Kidney (tissue), 22 donors: ENCODE measurements at places on chromosomes 12 and 14.

DNA sequence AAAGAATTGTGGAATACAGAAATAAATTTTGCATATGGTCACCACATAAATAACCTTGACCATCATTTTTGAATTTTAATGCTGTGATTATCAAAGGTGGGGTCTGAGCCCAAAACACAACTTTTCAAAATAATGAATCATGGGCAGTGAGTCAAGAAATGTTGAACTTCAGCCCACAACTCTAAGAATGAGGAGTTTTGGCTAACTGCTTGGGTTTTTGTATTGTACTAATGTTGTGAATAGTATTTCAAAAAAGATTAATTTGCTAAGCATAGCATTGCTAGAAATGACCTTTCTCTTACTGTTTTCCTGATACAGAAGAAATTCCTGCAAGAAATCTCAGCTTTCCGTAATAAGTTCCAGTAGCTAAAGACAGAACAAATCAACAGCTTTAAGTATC, 24.4 kb upstream of the YARS2 start:
- DNase-seq, result no peak

DNA sequence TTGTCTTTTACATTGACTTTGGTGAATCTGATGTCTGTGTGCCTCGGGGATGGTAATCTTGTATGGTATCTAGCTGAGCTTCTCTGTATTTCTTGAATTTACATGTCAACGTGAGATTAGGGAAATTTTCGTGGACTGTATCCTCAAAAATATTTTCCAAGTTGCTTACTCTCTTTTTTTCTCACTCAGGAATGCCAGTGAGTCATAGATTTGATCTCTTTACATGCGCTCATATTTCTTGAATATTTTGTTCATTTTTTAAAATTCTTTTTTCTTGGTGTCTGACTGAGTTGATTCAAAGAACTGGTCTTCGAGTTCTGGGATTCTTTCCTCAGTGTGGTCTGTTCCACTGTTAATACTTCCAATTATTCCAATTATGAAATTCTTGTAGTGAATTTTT, 207.7 kb downstream of the RAD51B start:
- DNase-seq, result no peak

DNA sequence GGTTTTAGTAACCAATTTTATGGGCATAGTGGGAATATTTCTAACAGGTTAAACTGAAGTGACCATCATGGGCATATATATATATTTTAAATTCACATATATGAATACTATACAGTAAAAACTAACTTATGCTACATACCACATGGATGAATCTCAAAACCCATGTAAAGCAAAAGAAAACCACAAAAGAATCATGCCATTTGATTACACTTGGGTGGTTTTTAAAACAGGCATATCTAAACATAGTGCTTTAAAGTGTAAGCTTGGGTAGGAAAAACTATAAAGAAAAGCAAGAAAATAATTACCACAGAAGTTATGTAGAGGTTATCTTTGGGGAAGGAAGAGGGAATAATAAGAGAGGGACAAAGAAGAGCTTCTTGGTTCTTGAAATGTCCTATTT, 326.1 kb downstream of the NAV3 start:
- DNase-seq, result no peak

GRCh38 chr14:96039633-96040311, 610 bp downstream of the C14orf132 start:
- peak; percentile 62 for DNase-seq

GRCh38 chr12:26726956-26727355, 106.0 kb downstream of the ITPR2 start:
- DNase-seq, result no peak

DNA sequence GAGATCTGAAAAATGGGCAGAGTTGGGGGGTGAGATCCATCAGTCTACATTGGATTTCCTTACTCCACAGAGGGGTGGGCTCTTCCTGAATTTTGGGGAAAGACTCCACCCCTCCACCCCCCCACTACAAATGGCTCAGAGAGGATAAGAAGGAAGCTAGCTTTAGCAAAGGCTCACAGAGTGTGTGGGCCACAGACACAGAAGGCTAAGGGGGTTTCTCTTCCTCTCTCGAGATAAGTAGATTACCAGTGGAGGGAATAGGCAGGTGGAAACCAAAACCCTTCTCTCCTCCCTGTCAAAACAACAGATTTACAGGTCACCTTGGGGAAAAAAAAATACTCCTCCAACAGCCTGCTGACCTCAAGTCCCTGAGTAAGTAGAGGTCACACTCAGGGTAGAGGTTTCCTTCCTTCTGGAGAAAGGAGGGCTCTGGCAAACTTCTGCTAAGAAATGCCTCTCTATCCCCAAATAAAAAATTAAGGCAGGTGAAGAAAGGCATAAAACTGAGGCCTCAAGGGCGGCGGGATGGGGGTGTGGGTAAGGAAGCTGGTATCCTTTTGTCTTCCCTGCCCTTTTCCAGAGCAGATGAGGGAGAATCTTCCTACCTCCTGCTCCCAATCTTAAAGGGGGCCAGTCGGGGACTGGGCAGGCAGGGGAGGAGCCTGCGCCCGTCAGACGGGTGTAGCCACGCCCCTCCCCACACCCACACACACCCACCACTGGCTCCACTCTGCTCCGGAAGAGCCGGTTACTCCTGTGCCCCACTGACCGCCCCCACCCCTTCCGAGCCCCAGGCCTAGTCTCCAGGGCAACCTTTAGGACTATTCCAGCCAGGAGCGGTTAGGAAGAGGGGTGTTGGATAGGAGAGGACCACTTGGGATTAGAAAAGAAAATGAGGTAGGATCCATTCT, 1.9 kb upstream of the BAZ2A start:
- DNase-seq, result peak; percentile 69

GRCh38 chr12:52835271-52836041, 1.3 kb upstream of the KRT79 start:
- no peak for DNase-seq

- DNase-seq, result peak; percentile 82
These were observed at the start of gene PYGL for GRCh38 chr14:50943943-50944646. Gene PYGL, minus strand, starts transcription at chr14:50944483. Its CDS starts 80 bp downstream, at chr14:50944403.

GRCh38 chr12:54602661-54603060, 14.2 kb upstream of the PPP1R1A start:
- no peak for DNase-seq

- no peak for DNase-seq
These were observed 67.8 kb upstream of the TMCC3 start for GRCh38 chr12:94718114-94718513.

- no peak for DNase-seq
These were observed 9.9 kb downstream of the PLBD2 start for GRCh38 chr12:113368331-113368730.

DNA sequence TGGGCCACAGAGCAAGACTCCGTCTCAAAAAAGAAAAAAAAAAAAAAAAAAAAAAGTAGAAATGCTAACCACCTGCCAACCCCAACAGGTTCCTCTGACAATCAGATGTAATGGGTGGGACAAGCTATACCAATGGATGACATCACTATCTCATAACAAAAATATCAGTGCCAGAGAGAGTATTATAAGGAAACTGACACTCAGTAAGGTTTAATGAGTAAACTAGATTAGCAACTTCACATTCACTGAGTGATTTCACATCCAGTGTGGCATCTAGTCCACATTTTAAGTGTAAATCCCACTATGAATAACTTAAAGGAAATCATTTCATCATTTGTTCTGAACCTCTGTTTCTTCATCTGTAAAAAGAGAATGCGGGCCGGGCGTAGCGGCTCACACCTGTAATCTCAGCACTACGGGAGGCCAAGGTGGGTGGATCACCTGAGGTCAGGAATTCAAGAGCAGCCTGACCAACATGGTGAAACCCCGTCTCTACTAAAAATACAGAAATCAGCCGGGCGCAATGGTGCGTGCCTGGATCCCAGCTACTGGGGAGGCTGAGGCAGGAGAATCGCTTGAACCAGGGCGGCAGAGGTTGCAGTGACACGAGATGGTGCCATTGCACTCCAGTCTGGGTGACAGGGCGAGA, 1.8 kb downstream of the SART3 start:
- DNase-seq, result no peak

DNA sequence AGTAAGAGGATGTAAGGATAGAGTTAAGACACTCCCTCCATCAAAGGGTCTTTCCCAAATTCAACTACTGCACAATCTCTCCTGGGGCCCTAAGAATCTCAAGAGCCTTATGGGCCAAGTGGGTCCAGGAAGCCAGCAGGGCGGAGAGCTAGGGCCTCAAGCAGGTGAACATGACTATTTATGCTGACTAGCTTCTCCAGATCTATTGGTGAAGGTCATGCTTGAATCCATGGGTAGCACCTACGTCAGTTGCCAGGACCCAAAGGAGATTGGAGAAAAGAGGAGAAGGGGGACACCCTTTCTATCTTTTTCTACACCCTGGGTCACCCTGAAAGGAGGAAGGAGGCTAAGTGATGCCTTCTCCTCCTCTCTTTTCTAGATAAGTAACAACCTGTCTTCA, 534.2 kb upstream of the MIS18BP1 start:
- no peak for DNase-seq

DNA sequence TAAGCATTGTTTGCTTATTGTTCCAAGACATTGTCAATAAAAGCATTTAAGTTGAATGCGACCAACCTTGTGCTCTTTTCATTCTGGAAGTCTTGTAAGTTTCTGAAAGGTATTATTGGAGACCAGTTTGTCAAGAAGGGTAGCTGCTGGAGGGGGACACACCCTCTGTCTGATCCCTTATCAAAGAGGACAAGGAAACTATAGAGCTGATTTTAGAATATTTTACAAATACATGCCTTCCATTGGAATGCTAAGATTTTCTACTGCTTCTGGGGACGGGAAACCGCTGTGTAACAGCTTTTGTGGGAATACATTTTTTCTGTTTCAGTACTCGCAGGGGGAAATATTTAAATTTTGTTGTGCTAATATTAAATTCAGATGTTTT, 3.5 kb downstream of the FOS start:
- DNase-seq, result no peak

GRCh38 chr12:109259545-109259895, 49.6 kb downstream of the FOXN4 start:
- no peak for DNase-seq

DNA sequence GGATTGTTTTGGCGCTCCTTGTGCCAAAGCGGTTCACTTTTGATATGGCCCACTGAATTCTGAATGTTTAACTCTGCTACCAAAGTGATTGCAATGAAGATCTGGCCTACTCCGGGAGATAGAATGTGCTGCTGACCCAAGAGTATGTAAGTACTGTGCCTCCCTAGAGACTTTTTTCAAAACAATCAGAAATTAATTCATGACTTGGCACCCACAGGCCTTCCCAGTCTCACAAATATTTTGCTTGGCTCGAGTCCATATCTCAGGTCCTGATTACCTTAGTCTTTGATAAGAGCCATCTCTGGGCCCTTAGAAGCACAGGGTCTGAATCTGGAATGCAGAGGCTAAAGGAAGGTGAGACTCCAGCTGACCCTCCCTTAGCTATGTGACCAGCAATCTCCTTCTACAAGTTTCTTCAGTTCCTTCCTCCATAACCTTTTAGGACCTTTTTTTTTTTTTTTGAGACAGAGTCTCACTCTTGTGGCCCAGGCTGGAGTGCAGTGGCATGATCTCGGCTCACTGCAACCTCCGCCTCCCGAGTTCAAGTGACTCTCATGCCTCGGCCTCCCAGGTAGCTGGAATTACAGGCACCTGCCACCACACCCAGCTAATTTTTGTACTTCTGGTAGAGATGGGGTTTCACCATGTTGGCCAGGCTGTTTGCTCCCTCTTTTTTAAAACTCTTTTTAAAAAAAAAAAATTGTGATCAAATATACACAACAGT, 49.5 kb upstream of the METAP2 start:
- DNase-seq, result no peak

- no peak for DNase-seq
These were observed 75.3 kb downstream of the GARIN6 start for GRCh38 chr12:99722690-99723486.

DNA sequence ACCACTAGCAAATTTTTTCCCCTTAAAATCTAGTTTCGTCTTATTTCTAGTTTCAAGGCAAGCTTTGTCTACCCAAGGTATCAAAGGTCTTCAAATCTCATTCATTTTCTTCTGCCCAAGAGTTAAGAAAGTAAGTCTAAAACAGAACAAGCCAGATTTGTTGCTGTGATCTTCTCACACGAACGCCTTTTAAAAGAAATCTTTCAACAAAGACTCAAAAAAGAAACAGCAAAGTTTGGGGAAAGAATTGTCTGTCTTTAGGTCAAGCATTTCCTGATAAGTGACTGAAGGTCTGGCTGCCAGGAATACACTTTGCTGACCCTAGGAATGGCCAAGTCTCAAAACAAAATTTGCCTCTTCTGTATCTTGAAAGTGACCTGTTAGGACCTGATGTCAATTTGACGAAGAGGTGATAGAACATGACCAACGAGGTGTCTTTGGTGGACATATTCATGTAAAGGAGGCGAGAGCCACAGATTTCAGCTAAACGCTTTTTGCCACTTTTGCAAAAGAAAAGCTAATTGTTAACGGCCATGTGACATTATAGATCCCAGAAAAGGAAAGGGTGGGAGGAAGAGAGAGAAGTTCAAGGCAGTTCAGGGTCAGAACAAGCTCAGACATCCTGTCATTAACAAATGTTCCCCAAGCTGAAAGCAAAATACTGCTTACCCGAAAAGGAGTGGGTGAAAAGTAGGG, 1.7 kb downstream of the CDK17 start:
- DNase-seq, result no peak

DNA sequence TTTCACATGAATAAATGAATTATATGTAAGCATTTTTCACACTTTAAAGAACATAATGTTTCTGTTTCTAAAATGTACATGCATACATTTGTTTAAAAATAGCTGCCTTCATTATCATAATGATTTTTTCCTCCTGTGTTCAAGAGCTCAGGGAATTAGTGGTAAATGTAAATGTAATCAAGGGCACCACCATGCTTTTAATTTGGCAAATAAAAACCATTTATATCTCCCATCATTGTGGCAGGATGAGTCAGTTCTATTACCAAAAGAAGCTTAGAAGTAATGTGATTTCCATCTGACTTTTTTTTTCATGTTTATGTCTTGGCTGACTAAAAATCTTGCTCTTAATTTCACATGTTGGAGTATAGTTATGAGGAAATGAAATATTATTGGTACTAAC, 176.1 kb downstream of the GXYLT1 start:
- no peak for DNase-seq

DNA sequence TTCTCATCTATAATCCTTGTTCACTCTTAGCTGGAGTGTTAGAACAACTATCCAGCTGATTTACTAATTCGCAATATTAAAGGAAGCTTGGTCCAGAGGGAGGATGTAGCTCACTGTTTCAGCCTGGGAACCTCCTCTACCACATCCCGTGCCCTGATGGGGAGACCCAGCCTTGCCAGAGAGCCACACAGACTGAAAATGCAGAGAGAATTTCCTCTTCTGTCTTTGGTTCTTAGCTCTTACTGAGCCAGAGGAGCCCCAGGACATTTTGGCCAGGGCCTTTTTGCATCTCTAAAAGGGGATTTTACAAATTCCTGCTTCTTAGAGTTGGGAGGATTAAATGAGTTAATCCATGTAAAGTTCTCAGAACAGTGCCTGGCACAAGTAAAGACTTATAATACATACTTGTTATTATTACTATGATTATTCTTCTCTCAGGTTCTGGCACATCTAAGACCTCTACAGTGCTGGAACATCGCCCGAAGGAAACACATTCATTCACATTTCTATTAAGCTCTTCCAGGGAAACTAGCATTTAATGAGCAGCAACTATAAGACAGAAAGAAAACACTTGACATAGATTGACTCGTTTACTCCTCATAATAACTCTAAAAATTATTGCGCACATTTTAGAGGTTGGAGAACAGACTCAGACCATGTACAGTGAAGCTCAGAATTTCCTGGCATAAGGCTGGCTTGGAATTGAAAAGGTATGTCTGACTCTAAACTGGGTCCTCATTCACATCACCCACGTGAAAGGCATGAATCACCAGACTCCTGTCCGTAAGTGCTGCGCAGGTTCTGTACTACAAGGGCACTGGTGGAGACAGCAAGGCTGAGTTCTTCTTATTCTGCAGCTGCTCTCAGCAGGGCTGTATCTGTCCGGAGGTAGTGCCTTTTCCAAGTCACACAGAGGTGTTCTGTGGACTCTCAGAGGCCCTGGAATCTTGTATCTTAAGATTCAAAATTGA, 27.8 kb upstream of the AEBP2 start:
- DNase-seq, result no peak
